ENCODE measurements at places on chromosomes 3 and 15.

- no peak for DNase-seq
Observed at GRCh38 chr3:81197386-81197785, 564.1 kb downstream of the GBE1 start.

DNA sequence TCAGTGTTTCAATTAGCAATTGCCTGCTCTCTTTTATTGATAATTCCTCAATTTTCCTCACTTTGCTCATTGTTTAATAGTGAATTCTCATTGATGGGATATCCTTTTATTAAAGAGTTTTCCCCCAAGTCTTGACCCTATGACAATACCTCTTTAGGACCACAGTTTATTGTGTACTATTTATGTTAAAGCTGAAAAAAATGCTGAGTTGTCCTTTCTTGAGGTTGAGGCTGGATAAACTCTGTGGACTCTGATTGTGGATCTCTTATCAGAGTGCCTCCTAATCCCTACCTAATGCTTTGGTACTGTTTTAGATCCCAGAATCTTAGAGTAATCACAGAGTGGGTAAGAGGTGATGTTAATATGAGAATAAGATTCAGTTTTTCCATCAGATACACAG, 416.3 kb upstream of the GBE1 start:
- no peak for DNase-seq

DNA sequence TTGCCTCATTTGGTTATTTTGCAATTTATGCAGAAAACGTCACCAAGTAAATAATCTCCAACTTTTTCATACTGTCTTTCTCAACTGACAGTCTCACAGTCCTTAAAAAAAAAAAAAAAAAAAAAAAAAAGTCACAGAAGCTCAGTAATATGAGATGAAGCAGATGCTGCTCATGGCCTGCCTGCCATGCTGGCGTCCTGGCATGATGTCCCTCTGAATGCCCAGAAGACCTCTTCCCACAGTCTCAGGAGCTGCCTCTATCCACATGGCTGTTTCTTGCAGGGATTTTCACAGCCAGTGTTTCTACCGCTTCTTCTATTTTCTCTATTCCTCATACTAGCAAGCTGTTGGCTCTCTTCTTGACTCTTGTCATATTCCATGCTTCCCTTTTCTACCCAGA, 87.7 kb downstream of the TGFBR2 start:
- no peak for DNase-seq

GRCh38 chr3:126704494-126705214, 614 bp downstream of the CHCHD6 start:
- no peak for DNase-seq

- no peak for DNase-seq
Observed at GRCh38 chr3:70519913-70520659, 207.6 kb upstream of the MDFIC2 start.

- no peak for DNase-seq
Observed at GRCh38 chr3:134708671-134709070, 57.8 kb upstream of the KY start.

DNA sequence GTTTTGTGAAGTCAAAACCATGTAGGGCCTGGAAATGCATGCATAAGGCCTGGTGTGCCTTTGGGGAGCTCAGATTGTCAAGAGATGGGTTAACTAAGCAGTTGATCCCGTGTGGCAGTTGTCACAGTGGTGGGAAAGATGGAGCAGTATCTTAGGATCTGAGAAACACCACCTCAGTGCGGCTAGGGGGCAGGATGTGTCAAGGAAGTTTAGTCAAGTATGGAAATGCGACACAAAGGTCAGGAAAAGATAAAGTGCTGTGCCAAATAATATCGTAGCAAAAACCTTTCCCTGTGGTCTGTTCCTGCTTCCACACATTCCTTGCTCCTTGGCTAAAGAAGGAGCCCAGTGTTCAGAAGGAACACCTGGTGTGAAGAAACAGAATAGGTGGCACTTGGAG, 396.4 kb downstream of the EDEM1 start:
- DNase-seq = no peak

DNA sequence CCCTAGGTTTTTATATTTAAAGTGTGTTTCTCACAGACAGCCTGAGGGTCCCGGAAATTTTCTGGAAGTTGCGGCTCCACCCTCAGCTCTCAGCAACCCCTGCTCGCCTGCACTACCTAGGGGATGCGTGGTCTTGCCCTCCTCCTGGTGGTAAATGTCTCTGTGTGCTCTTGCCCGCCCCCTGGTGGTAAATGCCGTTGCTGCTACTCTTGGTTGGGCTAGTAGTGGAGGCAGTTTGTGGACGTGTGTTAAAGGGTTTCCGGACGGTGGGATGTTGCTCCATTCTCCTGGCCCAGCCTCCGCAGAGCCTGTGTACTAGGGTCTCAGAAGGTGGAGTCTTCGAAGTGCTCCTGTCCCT, 27.4 kb downstream of the STOML1 start:
- peak; percentile 74 for DNase-seq
